ENCODE measurements at places on chromosomes 16 and 17.

DNA sequence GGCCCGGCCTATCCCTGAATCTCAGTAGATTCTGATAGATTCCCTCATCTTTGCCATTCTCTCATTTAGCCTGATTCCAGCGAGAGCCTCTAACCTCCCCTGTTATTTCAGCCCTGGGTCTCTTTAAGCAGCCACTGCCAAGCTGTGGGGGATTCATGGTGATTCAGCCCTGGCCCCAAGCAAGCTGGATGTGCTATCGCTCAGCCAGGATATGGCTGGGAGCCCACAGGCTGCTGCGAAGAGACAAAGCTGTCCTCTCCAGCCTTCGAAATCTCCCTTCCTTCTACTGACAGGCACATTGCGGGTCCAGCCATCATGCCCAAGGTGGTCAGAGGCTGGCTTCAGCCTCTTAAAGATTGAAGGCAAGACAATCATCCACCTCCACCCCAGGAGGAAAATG, 394.1 kb downstream of the SOX9 start:
- no peak for DNase-seq

DNA sequence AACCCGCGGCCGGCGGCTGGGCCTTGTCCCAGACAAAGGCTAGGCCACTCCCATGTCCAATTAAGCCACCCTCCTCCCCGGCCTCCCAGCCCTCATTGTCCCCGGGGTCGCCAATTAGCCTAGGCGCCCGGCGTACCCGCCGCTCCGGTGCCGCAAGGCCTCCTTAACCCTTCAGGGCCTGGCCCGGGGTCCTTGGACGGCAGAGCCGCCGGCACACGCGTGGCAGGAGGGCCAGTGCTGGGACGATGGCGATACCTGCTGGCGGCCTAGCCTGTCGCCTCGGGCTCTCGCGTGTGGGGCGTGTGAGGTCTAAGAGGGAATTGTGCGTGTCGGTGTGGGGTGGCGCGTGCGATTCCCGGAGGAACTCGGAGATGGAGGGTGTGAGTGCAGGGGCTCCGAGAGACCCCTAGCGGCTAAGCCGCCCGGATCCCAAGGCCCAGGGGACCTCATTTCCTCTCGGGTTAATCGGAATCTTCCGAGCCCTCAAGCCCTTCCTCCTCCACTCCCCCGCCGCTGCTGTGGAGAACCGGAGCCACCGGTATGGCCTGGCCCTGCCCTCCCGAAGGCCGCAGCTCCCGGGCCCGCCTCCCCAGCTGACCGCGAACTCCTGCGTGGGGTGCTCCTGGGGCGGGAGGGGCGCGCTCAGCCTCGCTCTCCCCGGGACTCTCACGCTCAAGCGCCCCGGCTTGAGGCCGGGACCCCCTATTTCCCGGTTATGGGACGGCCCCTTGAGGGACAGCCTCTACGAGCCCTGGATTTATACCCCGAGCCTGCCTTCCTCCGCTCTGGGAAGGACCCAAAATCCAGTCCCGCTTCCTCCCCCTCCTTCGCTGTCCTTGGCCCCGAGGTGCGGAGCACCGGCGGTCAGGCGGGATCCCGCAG, 11.9 kb downstream of the TBX2 start:
- DNase-seq, result no peak

DNA sequence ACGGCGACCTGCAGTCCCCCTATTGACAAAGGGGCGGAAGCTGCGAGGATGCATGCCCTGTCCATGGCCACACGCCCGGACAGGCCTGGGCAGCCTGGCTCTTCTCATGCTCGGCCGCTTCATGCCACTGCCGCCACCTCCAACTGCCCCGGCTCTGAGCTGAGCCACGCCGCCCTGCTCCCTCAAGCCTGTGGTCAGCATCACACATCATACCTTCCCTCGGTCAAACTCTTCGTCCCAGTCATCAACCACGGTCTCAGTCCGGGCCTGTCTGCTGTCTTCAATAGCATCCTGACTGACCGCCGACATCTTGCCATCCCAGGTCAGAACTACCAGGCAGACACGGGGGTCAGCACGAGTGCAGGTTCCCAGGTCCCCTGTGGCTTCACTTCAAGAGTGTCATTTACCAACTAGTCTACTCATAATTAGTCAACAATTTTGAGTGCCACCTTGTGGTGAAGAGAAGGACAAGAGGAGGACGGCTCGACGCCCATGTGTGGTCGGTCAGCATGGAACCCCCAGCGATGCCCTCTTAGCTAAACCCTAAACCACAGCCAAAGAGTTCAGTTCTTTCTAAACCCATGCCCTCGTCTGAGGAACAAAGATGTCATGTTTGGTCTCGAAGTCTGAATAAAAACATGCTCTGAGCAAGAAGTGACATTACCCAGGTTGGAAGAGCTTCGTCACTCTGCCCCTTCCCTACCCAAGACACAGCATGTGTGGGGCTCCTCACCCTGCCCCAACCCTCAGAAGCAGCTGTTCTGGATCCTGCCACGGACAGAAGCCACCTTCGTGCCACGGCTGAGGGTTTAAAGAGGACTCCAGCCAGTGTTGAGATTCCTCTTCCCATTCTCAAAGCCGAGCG, 16.9 kb upstream of the CYTH1 start:
- DNase-seq, result no peak

GRCh38 chr16:1950047-1950446, 4.4 kb downstream of the RPL3L start:
- peak; percentile 64 for DNase-seq

- no peak for DNase-seq
These were observed 51.0 kb downstream of the HYDIN start for GRCh38 chr16:71179569-71179968.

DNA sequence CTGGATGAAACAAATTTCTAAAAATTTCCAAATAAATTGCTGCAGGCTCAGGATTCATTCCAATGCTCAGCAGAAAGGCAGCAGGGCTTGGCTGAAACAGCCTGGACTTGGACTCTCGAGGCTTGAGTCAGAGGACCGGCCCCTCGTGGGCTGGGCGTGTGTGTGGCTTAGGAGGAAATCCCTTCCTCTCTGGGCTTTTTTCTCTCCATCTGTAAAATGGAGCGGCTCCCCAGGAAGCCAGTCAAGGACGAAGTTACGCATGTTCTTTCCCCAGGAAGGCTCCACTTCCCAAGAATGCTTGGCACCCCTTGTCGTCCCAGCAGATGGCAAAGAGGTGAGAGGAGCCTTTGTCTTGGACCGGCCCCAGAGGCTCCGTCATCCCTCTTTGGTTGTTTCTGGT, 13.5 kb downstream of the SLC46A1 start:
- no peak for DNase-seq

GRCh38 chr16:78437352-78437968, 338.0 kb downstream of the WWOX start:
- no peak for DNase-seq

All from epithelial cell of prostate (primary cell).